ENCODE measurements at places on chromosomes 1 and 21.

- DNase-seq = no peak
These were observed 795 bp downstream of the SYT2 start for GRCh38 chr1:202709276-202710041.

GRCh38 chr1:155117610-155118009 lies 10.1 kb upstream of the EFNA1 start:
- DNase-seq = no peak

DNA sequence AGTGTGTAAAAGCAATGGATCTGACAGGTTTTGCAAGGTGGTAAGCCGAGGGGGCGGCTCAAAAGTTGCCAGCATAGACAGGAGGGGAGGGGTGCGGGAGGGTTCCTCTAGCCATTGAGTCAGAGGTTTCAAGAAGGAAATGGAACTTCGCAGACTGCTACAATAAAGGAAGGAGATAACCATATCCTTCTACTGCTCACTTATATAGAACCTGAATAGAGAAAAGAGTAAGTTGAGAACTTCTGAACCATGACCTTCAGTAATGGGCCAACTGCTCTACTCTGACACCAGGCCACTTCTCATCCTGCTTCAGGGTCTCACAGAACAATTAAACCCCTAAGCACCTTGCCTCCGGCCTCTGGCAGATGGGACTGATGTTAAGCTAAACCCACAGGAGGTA lies 26.3 kb upstream of the BCAR3 start:
- peak; percentile 59 for DNase-seq

DNA sequence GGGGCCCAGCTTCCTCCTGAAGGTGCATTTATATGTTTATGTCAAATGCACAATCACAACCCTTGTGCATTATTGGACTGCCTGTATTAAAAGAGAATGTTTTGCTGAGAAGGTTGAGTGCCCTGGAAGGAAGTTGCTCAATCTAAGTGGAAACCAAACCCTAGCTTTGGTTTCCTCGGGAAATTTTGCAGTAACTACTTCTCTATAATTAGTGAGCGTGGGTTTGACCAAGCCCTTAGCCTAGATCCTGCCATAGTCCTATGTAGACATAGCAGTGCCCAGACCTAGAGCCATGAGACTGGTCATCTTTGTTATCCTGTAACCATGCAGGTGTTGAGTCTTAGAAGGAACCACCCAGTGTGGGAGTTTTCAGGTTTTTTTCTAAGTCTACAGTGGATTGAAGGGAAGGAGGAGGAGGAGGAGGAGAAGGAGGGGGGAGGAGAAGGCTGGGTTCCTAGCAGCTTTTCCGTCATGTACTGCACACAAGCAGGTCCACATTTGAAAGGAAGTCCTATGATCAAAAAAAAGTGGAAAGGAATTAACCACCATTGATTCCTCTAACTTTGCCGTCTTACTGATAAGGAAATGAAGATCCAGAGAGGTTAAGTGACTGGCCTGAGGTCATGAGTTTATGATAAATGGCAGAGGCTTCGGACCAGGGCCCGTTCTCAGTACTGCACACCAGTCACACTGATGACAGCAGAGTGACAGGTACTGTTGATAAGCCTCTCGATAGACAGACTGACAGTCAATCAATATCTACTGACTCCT lies 72.2 kb upstream of the LYST start:
- DNase-seq = no peak

DNA sequence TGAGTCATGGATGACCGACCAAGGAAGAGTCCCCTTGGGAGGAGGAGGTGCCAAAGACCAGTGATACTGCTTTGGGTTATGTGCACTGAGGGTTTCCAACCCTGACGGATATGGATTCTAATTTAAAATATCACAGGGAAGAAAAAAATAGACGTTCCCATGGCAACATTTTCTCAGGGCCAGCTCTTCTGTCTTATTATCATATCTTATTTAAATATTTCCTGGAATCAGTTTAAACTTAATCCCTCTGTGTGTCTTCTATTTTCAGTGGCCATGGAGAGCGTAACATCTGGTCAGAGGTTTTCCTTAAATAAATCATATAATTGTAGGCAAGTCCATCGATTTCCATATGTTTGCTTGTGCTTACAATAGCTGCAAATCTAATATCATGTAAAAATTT lies 205.4 kb upstream of the FMN2 start:
- no peak for DNase-seq

- no peak for DNase-seq
These were observed 1010.3 kb downstream of the AMY1C start for GRCh38 chr1:104760017-104760416.

DNA sequence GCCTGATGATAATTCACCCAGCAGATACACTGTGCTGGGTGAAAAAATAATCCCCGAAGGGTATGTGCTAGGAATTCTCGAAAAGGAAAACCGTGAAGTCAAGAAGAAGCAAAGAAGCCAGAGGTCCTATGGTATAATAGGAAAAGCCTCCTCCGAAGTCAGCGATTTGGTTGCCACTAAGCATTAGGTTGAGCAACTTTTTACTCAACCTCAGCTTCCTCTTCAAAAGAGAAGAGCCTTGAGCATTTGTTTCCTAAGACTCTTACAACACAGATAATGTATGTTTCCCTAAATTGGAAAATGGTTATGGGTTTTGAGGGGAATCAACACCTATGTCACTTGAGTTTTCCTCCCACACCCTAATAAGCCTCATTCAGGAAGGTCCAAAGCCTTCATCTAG lies 21.3 kb upstream of the MNDA start:
- no peak for DNase-seq

GRCh38 chr1:61419657-61420056 lies 305.3 kb downstream of the TM2D1 start:
- DNase-seq = no peak

DNA sequence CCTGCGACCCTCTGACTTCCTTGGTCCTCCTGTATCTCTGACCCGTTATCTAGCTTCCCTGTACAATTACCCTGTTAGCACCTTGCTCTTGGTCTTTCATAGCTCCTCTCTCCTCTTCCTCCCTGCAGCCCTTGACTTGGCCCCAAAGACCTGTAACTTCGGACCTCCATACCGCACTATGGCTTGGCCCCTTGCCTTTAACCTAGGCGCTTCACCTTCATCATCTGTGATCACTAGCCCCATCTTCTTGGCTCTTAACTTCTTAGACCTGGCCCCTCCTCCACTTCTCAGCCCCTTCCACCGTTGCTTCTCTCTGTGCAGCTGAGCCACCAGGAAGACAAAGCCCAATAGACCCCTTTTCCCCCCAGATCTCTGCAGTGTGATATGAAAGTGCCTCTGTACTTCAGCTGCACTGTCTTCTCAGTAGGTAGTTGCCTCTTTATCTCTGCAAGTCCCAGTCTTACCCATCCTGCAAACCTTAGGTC lies 740 bp downstream of the ZNF691 start:
- no peak for DNase-seq

- DNase-seq = no peak
These were observed 68.3 kb upstream of the GJB5 start for GRCh38 chr1:34686531-34686930.

GRCh38 chr21:38766987-38767722 lies 38.6 kb upstream of the ETS2 start:
- DNase-seq = no peak

GRCh38 chr1:179322557-179322956 lies 29.0 kb downstream of the SOAT1 start:
- no peak for DNase-seq

- DNase-seq = peak; percentile 28
These were observed 163.2 kb upstream of the COL6A1 start for GRCh38 chr21:45818276-45818903.

- DNase-seq = no peak
These were observed 92.6 kb downstream of the LPAR3 start for GRCh38 chr1:84800090-84801073.

- no peak for DNase-seq
These were observed 59.6 kb downstream of the SIK1 start for GRCh38 chr21:43367296-43367695.

DNA sequence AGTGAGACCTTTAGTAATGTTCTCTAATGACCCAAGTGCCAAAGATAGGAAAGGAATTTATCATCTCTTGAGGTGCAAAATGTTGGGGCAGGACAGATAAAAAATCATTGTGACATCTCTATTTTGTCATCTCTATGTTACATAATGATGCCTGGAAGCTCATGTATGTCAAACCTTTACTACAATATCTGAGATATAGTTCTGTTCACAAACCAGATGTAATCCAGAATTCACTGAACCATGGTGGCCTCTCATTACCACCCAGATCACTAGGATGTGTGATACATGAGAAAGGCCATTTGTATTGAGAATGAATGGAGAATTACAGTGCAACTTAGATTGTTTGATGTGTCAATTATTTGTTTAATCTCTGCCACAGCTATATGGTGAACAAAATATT lies 22.0 kb upstream of the KCTD3 start:
- no peak for DNase-seq

DNA sequence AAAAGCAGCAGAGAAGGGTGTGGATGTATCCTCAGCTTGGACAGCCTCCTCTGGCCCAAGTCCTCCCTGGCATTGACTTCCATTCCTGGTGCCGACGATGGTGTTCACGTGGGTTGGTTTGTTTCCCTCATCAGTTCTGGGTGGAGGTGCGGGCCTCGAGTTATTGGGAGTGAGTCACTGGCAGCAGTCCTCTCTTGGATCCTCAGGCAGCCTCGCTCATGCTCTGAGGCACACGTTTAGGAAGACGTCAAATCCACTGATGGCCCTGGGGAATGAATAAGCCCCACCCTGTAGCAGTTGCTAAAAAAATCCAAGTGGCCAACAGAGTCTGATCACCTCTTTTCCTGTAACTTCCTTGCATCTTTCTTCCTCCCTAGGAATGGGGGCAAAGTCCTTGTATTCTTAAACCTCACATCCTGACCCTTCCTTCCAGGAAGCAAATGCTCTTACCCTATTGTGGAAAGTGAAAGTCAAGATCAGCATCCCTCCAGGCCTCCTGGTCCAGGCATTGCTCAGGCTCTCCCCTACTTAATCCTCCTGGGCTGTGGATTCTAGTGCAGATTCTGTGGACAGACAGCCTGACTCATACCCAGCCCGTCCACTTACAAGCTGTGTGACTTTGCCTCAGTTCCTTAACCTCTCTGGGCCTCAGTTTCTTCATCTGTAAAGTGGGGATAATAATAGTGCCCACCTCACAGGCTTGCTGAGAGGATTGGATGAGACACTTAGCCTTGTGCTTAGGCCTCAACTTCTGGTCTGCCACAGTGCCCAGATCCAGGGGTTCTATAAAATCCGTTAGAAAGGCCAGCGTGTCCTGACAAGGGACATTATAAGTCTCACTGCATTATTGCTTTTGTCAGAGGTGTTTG lies 111.1 kb downstream of the TLR5 start:
- DNase-seq = no peak

DNA sequence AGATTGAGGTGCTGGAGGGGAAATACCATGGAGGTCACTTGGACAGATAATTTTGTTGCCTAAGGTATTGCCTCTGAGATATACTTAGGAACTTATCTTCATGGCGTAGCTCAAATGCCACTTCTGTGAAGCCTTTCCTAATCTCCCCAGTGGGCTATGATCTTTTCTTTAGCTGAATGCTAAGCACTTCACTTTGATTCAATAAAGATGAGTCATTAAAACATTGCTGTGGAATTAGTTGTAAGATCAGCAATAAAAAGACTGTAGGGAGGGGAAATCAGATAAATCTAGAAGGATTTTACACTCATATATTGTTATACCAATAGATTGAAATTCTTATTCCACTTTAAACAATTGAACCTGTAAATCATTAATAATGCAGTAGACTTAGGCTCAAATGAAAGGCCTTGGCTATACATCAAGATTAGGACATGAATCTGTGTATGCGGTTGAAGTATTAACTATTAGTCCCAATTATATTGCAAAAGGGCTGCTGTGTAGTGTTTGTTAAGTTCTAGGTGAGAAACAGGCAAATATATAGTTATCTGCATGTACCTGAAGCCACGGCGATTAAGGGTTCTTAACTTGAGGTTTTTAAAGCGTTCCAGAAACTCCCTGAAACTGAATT lies 19.2 kb upstream of the MAGOH start:
- no peak for DNase-seq

- no peak for DNase-seq
These were observed 163.2 kb upstream of the CSF3R start for GRCh38 chr1:36645867-36646266.

GRCh38 chr1:2916706-2917105 lies 104.6 kb upstream of the ACTRT2 start:
- no peak for DNase-seq

DNA sequence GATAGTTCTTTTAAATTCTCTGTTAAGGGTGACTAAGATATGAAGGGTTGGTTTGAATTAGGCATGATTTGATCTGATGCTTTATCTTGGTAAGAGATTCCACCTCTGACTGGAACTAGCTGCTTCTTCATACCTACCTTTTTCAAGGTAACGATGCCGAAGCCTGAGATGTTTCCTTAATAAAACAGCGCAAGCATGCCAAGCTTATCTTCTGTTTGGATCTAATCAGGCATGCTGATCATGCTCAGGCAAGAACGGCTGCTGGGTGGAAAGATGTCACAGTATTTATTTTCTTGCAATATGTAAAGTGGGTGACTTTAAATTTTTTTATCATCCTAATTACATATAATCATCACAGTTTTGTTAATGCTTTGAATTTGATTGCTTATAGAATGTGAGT lies 148.7 kb downstream of the ADGRL2 start:
- DNase-seq = no peak

DNA sequence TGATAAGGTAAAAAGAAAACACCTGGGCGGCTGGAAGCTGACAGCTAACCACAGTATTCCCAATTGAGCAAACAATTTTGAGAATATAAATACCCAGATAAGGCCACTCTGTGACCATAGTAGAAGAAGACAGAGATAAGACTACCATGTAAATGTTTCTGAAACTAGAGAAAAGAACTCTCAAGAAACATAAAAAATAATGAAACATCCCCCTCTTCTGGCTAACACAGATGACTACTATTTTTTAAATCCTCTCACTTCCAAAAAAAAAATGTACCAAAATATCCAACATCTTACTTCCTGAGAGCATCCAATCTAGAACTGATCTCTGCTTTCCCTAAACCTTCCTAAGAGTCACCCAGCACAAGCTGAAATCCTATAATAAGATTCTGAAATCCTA lies 125.9 kb downstream of the HFM1 start:
- no peak for DNase-seq
